HS-5 (cell line): ENCODE measurements at places on chromosomes 13 and 19.

GRCh38 chr19:45947926-45948325 lies 25.7 kb downstream of the NOVA2 start:
- peak; percentile 32 for DNase-seq

- DNase-seq: no peak
Measured at GRCh38 chr19:14051980-14052379, 9.9 kb downstream of the PALM3 start.

DNA sequence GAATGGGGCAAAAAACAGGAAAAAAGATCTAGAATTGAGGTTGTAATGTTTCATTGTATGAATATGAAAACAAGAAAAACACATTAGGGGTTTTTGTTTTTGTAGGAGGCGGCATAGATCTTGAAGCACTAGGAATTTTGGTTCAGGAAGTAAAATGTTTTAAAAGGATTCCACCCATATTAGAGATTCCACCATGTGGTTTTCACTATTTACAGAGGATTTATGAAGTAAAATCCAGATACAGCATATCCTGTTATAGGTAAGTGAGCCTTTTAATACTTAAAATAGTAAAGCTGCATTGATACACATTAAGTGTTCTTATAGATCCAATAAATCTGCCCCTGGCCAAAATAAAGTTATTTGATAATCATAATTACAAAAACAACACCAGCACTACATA lies 61.4 kb downstream of the MICU2 start:
- no peak for DNase-seq

- no peak for DNase-seq
Measured at GRCh38 chr13:95075506-95075905, 225.7 kb downstream of the ABCC4 start.

DNA sequence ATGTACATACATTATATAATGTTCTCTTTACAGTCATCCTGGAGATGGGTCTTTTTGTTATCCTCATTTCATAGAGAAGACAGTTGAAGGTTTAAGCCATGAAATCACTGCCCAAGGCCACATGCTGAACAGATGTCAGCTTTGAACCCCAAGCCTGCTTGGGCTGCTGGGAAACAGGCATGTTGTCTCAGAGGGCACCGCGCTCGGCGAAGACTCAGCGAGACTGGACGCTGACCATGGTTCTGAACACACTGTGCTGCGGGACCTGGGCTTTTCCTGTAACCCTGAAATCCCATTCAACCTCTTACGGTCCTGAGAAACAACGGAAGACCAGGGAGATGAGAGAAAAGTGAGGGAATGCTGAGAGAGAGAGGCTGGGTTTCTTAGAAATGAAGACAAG lies 27.3 kb downstream of the LRFN3 start:
- no peak for DNase-seq

- no peak for DNase-seq
Measured at GRCh38 chr19:2607712-2608601, 94.5 kb downstream of the GNG7 start.

GRCh38 chr19:51719251-51719988 lies 4.4 kb downstream of the HAS1 start:
- no peak for DNase-seq

- DNase-seq: no peak
Measured at GRCh38 chr13:74132152-74132775, 1.9 kb downstream of the KLF12 start.

DNA sequence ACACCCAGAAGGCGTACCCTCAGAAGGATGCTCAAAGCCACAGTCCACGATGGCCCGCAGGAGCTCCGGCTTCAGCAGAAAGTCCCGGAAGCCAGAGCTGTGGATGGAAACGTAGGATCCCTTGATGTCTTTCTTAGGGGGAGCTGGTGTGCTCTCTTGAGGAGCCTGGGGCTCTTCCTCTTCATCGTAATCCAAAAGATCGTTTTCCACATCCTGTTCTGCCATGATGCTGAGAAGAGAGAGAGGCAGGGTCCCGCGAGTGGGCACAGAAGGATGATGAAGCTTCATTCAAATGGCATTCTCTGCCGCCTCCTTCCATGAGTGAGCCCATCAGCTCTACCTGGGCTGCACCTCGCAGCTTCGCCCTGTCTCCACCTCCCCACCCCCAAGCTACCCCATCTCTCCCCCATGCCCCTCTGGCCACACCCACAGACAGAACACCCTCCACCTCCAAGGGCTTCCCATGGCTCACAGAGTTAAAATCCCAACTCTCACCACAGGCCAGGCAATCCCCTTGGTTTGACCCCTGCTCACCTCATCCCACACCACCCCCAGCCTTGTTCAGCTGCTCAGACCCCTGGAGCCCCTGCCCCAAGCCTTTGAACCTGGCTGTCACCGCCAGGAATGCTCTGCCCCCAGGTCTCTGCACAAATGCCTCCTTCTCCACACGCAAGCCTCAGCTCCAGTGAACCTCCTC lies 6.0 kb downstream of the DDX39A start:
- no peak for DNase-seq

GRCh38 chr13:50277127-50277526 lies 261.9 kb downstream of the KCNRG start:
- DNase-seq: no peak

- no peak for DNase-seq
Measured at GRCh38 chr19:55261671-55262126, 2.9 kb upstream of the PPP6R1 start.

GRCh38 chr19:2887391-2887914 lies 13.3 kb upstream of the ZNF57 start:
- peak; percentile 56 for DNase-seq

DNA sequence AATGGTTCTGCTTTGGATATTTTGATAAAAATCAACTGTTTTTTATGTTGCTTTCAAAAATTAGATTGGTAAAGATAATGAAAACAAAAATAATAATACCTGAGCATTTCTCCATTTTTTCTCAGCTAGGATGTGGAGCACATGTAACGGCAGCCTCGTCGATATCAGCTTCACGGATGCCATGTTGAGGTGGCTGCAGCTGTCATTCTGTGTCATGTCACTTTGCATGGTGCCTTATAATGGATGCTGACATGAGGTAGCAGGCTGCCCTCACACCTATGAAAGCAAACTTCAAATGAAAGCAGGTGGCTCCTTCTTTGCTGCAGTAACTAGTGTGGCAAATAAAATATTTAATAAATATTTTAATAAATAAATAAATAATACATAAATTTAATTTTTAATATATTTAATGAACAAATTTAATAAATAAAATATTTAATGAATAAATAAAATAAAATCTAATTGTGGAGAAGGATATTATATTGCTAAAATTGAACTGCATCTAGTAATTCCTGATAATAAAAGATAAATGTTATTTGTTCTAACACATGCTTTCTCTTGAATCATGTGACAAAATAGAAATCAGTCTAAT lies 955.7 kb upstream of the SLC10A2 start:
- no peak for DNase-seq

DNA sequence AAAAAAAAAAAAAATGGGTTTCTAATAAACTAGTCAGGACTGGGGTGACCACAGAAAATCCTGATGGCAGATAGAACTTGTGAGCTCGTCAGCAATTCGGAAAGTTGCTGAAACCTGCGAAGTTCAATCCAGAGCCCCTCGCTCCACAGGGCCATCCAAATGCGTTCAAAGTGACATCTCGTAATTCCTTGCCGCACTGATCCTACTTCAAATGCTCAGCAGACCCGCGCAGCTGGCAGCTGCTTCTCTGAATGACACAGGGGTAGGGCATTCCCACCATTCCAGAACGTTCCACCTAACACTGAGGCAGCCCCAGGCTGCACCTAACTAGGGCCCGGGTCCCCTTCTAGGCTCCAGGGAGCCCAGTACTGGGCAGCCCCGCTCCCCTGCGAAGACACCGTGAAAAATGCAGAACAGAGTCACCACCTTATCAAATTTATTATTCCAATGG lies 4.8 kb upstream of the DAPK3 start:
- no peak for DNase-seq

GRCh38 chr13:113499936-113500335 lies 9.4 kb upstream of the DCUN1D2 start:
- DNase-seq: no peak

DNA sequence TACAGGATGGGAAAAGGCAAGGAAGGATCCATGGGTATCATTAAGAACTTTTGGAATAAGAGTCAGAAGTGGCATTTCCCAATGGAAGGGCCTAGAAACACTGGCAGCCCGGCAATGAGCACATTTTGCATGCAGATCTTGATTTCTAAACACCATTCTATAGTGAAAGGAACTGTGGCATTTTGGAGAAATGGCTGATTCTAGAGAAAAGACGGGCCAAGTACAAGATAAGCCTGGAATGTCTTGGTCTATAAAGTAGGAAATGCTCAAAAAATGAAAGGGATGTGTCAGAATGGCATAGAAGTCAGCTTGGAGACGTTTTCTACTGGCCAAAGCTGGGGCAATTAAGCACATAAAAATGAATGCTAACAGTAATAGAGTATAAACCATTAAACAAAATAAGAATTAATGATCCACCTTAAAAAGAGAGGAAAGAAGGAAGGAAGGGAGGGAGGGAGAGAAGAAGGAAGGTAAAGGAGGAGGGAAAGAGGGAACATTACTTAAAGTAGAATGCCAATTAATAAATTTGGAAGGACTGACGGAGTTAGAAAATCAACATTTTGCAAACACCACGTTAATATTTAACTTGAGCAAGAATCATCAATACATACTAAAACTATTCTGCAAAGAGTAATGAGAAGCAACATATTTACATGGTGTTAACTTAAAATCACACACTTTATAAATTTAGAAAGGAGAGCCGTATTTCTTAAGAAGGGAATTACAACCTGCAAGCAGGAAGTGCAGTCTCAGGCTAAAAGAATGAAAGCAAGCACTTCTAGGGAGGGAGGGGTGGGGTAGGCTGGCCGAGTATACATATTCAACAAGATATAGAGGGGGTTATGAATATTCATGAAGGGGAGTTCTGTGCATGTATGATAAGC lies 78.9 kb downstream of the ANKRD10 start:
- DNase-seq: no peak

DNA sequence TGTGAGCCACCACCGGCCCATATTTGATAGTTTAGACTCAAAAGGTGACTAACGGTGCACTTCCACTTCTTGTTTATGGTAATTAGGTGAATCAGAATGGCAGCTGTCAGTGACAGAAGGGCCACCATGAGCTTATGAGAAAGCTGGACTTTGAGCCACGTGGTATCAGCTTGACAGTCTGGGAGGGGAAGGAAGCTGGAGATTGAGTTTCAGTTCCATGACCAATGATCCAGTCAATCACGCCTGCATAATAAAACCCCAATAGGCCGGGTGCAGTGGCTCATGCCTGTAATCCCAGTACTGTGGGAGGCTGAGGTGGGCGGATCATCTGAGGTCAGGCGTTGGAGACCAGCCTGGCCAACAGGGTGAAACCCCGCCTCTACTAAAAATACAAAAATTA lies 8.2 kb downstream of the EID2B start:
- DNase-seq: no peak

GRCh38 chr19:16153582-16154336 lies 10.3 kb downstream of the HSH2D start:
- DNase-seq: no peak

DNA sequence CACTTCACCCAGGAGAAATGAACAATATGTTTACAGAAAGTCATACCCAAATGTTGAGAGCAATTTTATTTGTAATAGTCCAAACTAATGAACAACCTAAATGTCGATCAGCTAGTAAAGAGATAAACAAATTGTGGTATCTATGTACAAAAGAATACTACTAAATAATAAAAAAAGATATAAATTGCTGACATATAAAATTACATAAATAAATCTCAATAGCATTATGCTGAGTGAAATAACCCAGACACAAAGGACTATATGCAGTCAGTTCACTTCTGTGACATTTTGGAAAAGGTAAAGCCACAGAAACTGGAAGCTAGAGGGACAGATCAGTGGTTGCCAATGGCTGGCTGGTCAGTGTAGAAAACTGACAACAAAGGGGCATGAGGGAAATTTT lies 346.0 kb upstream of the PCDH20 start:
- DNase-seq: no peak

- no peak for DNase-seq
Measured at GRCh38 chr19:33435706-33436359, 62.3 kb downstream of the CEBPG start.

GRCh38 chr19:14369399-14370168 lies 11.7 kb upstream of the ADGRE5 start:
- DNase-seq: no peak

DNA sequence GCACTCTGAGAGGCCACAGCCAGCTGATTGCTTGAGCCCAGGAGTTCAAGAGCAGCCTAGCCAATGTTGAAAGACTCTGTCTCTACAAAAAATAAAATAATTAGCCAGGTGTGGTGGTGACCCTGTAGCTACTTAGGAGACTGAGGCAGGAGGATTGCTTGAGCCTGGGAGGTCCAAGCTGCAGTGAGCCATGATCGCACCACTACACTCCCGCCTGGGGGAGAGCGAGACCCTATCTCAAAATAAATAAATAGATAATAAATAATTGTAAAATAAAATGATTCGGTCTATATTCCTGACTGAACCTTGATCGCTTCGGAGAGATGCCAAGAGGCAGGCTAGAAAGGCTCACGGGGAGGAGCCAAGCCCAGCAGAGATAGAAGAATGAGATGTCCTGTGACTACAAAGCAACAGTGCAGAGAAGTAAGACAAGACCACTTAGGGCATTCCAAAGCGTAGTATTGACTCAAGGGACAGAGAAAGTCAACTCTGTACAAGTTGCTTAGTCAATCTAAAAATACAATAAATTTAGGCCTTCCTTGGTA lies 12.8 kb downstream of the SHISA2 start:
- DNase-seq: no peak

DNA sequence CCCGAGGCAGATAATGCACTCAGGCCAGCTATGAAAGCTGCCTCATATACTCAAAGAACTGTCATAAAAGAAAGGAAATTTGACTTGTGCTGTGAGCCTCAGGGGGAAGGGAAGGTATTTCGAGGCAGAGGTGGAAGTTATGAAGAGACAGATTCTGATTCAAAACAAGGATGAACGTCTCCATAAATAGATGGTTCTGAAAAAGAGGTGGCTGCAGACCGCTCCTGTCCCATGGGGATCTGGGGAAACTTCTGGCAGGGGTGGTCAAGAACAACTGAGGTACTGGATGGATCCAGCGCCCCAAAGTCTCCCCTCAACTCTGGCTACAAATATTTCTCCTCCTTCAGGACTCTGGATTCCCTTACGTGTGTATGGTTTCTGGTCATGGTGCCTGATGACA lies 168.1 kb upstream of the IRS2 start:
- no peak for DNase-seq

- no peak for DNase-seq
Measured at GRCh38 chr19:41083516-41083915, 4.7 kb upstream of the CYP2A13 start.

GRCh38 chr19:28710278-28710677 lies 502.7 kb downstream of the UQCRFS1 start:
- peak; percentile 6 for DNase-seq
